ENCODE measurements at places on chromosomes 6 and 20. TPM values are rescaled to one million over a fixed set of nuclear protein-coding genes. Genes with fewer than 3 reads are reported as not detected.
A peak's percentile ranks its signal among the peaks of the same experiment; 100 is the strongest.

DNA sequence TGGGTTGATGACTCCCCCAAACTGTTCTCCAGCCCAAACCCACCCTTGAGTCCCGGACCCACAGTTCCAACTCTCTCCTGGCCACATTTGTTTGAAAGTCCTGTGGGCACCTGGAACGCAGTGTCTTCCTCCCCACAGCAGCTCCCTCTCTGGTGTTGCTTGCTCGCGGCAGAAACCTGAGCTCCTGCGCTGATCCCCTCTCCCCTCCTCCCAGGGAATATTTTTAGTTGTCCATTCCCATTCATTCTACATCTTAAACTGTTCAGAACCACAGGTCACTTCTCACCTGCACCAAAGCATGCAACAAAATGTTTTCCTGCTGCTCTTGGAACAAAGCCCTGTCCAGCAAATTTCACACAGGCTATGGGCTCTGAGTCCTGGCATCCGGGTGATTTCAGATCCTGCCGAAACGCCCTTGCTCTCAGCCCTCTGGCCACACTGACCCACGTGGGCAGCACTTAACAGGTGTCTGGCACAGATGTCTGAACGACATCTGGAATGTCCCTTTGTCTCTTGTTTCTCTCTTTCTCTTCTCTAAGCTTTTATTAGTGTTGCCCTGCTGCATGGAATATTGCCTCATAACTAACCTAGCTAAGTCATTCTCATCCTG, 27.0 kb upstream of the PMEPA1 start:
- no peak overlapping the region for H3K27ac ChIP-seq
- no peak for DNase-seq
- no peaks in the 10 kb centered on the region for H3K36me3 ChIP-seq
- H3K27me3 ChIP-seq = peaks cover 10% of the 10 kb centered on the region

DNA sequence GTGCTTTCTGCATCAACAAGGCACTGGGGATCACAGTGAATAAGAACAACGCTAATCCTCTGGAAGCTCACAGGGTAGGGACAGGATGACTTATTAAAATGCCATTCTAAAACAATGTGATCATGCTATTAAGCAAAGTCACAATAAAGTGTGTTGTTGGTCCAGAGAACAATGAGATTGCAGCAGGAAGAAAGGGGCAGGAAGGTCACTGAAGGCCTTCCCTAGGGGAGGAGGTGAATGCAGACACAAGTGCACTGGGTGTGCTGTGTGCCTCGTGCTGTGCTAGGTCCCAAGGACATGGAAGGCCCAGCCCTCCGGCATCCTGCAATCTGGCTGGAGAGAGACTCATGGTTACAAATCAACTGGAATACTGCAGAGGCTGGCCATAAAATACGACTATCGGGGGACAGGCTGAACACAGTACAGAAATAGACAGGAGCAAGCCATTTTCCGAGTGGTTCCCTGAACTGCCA, 55.7 kb downstream of the LYRM4 start:
- peaks cover 41% of the 10 kb centered on the region for H3K4me1 ChIP-seq
- H3K4me3 ChIP-seq = no peak overlapping the region
- no peaks in the 10 kb centered on the region for H3K36me3 ChIP-seq
- no peak for DNase-seq
- H3K27ac ChIP-seq = peak overlapping the region; percentile 12

The PRR18 gene
- 0.29 TPM for total RNA-seq

- no peaks in the 10 kb centered on the region for H3K27me3 ChIP-seq
- peak; percentile 37 for DNase-seq
- peaks cover 34% of the 10 kb centered on the region for H3K4me1 ChIP-seq
- no peak overlapping the region for H3K4me3 ChIP-seq
- H3K27ac ChIP-seq = peak overlapping the region; percentile 93
Measured at GRCh38 chr20:50252701-50253100, 62.1 kb downstream of the CEBPB start.

The BANF2 gene
- total RNA-seq = not detected

- H3K27me3 ChIP-seq = no peaks in the 10 kb centered on the region
- peaks cover 3% of the 10 kb centered on the region for H3K4me1 ChIP-seq
- peak; percentile 45 for DNase-seq
Measured at GRCh38 chr6:127914240-127914639, 13.4 kb upstream of the THEMIS start.

DNA sequence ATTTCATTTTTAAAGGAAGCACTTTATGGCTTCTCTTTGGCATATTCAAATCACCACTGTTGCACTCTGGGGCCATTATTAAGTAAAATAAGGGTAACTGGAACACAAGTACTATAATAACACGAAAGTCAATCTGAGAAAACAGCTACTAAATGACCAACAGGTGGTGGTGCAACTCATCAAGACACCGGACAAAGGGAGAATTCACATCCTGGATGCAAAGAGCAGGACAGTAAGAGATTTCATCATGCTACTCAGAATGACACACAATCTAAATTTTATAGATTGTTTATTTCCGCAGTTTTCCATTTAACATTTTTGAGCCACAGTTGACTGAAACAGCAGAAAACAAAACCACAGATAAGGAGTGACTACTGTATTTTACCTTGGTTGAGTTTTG, 27.6 kb upstream of the LY86 start:
- no peak for DNase-seq
- H3K4me3 ChIP-seq = no peak overlapping the region
- H3K27ac ChIP-seq = no peak overlapping the region
- no peaks in the 10 kb centered on the region for H3K27me3 ChIP-seq

- H3K27me3 ChIP-seq = no peaks in the 10 kb centered on the region
- no peaks in the 10 kb centered on the region for H3K4me1 ChIP-seq
- H3K27ac ChIP-seq = no peak overlapping the region
- peak; percentile 31 for DNase-seq
Measured at GRCh38 chr20:13458860-13459451, 179.8 kb downstream of the TASP1 start.

DNA sequence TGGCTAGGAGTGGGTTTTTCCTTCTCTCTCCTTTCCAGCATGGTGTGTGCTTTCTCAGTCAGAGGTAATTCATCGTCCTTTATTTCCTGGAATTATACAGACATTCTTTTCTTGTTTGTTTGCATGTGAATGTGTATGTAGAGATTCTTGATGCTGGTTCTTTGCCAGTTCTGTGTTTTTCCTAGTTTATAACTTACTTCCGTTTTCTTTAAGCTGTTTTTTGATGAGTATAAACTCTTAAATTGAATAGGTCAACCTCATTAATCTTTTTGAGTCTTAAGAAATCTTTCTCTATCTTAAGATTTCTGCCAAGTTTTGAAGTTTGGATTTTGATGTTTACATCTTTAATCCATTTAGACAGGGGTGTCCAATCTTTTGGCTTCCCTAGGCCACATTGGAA, 38.7 kb downstream of the IGF2R start:
- no peaks in the 10 kb centered on the region for H3K27me3 ChIP-seq
- no peaks in the 10 kb centered on the region for H3K4me1 ChIP-seq
- peaks cover 13% of the 10 kb centered on the region for H3K36me3 ChIP-seq
- DNase-seq = no peak
- H3K27ac ChIP-seq = no peak overlapping the region
- H3K4me3 ChIP-seq = no peak overlapping the region

DNA sequence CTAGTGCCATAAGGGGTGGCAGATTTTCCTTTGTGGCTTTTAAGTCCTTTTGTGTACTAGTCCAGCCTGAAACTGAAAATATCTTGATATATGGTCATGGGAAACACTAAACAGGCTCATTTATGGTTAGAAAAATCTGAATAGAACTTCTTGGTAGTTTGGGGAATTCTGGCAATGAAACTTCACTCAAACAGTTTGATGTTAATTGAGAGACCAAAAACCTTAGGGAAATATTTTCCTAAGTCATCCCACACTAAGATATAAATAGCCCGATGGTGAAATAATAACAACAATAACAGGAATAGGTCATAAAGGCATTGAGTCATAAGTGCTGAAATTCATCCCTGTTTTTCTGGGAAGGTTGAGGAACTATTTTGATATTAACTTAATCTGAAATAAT, 146.2 kb upstream of the SMLR1 start:
- peak; percentile 76 for DNase-seq
- peak overlapping the region; percentile 88 for H3K27ac ChIP-seq
- H3K4me3 ChIP-seq = peak overlapping the region; percentile 34
- no peaks in the 10 kb centered on the region for H3K27me3 ChIP-seq
- no peaks in the 10 kb centered on the region for H3K36me3 ChIP-seq

The COL11A2 gene
- 1.8 TPM for total RNA-seq

- H3K27ac ChIP-seq = no peak overlapping the region
- no peak for DNase-seq
- H3K27me3 ChIP-seq = no peaks in the 10 kb centered on the region
- no peak overlapping the region for H3K4me3 ChIP-seq
Measured at GRCh38 chr6:79710127-79710526, 79.0 kb downstream of the SH3BGRL2 start.

DNA sequence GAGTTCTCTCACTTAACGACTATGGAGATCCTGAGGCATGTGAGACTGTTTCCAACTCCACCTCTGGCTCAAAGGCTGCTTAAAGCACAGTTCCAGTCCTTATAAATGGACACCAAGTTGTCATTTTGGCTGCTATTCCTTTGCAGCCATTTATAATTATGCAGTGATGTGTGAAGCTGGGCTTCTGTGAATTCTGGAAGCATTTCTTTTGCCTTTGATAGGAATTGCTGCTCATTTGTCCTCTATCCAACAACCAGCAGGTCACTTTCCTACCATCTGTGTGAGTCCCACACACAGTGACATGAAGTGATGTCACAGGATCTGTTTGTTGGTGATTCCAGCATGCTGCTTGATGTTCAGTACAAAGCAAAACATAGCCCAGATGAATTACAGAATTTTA, 28.5 kb upstream of the EFHC1 start:
- H3K4me1 ChIP-seq = peaks cover 18% of the 10 kb centered on the region
- no peaks in the 10 kb centered on the region for H3K27me3 ChIP-seq
- no peak for DNase-seq
- H3K36me3 ChIP-seq = no peaks in the 10 kb centered on the region

- DNase-seq = no peak
- H3K4me1 ChIP-seq = no peaks in the 10 kb centered on the region
- no peak overlapping the region for H3K27ac ChIP-seq
- no peaks in the 10 kb centered on the region for H3K27me3 ChIP-seq
- H3K36me3 ChIP-seq = no peaks in the 10 kb centered on the region
- no peak overlapping the region for H3K4me3 ChIP-seq
Measured at GRCh38 chr6:150761771-150762170, 103.7 kb upstream of the MTHFD1L start.

DNA sequence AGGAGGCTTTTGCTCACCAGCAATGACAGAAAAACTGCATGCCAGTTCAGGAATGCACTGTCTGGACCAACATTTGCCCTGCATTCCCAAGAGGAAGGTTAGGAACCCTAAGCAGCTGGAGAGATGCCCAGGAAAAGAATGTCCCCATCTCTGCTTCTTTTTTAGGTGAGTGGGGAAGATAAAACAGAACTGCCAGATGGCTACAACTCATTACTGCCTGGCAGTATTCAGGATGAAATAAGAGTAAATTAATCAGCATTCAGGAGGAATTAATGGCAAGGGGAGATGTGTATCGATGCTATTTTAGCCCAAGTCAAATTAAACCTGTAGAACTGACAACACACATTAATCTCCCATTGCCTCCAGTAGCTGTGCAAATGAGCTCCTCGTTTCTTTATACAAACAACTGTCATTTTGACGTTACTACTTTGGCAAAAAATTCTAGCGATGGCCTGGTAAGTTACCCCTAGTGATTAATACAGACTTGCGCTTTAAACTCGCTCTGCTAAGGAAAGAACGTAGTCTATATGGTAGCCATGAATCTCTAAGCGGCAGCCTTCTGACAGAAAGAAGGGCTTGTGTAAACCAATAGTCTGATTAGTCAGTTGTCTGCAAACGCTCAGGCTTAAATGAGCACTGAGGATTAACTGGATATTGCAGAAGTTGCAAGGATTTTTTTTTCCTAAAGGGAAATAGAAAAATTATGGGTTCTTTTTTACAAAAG, 16.7 kb upstream of the SMLR1 start:
- peaks cover 5% of the 10 kb centered on the region for H3K4me1 ChIP-seq
- no peak overlapping the region for H3K27ac ChIP-seq
- peak; percentile 37 for DNase-seq
- H3K4me3 ChIP-seq = no peak overlapping the region

GRCh38 chr6:40700006-40700580, 112.9 kb upstream of the LRFN2 start:
- H3K27me3 ChIP-seq = peaks cover 2% of the 10 kb centered on the region
- no peak overlapping the region for H3K27ac ChIP-seq
- H3K36me3 ChIP-seq = no peaks in the 10 kb centered on the region
- no peak overlapping the region for H3K4me3 ChIP-seq

The GPLD1 gene
- 0.72 TPM for total RNA-seq

DNA sequence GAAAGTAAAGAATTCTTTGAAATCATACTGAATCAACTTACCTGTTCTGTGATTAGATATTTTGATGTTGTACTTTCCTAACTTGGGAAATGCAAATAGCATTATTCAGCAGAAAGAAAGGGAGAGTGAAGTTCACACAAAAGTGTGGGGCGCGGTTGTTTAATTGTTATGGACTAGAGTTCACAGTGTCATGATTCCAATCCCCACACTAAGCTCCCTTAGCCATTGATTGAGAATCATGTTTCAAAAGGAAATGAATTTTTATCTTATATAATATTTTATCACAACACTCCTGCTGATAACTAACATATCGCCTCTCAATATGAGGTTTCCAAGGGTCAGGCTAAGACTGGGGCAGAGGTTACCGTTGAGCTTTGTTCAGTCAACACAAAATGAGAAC, 3.0 kb upstream of the GSTA5 start:
- DNase-seq = no peak
- H3K4me3 ChIP-seq = no peak overlapping the region
- no peaks in the 10 kb centered on the region for H3K36me3 ChIP-seq
- H3K4me1 ChIP-seq = no peaks in the 10 kb centered on the region
- H3K27ac ChIP-seq = no peak overlapping the region
- peaks cover 26% of the 10 kb centered on the region for H3K27me3 ChIP-seq

GRCh38 chr20:32434434-32434833, 76.3 kb downstream of the ASXL1 start:
- peaks cover 92% of the 10 kb centered on the region for H3K36me3 ChIP-seq
- no peak overlapping the region for H3K4me3 ChIP-seq
- H3K27me3 ChIP-seq = no peaks in the 10 kb centered on the region
- no peak overlapping the region for H3K27ac ChIP-seq
- DNase-seq = peak; percentile 1

DNA sequence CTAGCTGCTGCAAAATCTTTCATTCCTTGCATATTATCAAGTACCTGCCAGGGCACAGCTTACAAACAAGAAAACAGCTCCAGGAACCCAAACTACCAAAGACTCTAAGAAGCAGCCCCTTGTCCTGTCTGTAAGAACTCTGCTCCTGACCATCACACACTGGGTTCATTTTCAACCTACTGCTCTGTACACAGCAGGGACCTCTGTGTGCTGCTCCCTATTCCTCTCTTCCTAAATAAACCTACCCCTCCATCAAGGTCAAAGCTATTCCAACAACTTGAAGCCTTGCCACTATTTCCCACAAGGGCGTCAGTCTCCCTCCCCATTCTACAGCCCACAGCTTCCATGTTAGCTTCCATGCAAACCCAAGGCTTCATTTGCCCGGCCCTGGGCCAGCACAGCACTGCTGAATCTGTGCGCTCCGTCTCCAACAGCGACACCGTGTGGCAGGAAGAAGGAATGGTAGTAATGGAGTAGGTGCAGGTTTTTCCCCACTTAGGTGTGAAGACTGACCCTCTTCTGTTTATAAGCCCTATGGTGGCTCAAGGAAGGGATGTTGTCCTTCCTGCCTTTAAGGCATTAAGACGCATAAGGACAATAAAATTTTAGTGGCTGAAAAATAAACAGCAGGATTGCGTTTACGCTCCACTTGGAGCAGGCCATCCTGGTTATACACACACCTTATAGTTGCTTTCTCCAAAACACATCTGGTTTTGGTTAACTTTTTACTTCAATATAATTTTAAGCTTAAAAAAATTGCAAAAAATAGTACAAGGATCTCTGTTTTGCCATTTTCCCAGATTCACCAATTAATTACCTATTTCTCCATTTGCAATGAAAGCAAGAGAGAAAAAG, 115.2 kb upstream of the NXT1 start:
- peak; percentile 83 for DNase-seq
- H3K4me3 ChIP-seq = no peak overlapping the region
- no peaks in the 10 kb centered on the region for H3K36me3 ChIP-seq
- H3K4me1 ChIP-seq = peaks cover 24% of the 10 kb centered on the region
- peaks cover 12% of the 10 kb centered on the region for H3K27me3 ChIP-seq

The RBBP8NL gene
- total RNA-seq = not detected
